ENCODE measurements at places on chromosomes 1 and 21. TPM values are rescaled to one million over a fixed set of nuclear protein-coding genes. Genes with fewer than 3 reads are reported as not detected.

GRCh38 chr1:3706651-3707297, 45.5 kb upstream of the CCDC27 start:
- peaks cover 7% of the 10 kb centered on the region for H3K27me3 ChIP-seq
- no peak overlapping the region for H3K4me3 ChIP-seq
- peaks cover 11% of the 10 kb centered on the region for H3K4me1 ChIP-seq
- no peak overlapping the region for H3K27ac ChIP-seq

GRCh38 chr1:236099355-236099974, 34.6 kb upstream of the NID1 start:
- DNase-seq: no peak
- no peak overlapping the region for H3K4me3 ChIP-seq
- H3K4me1 ChIP-seq: peaks cover 7% of the 10 kb centered on the region
- H3K36me3 ChIP-seq: peaks cover 16% of the 10 kb centered on the region
- H3K27ac ChIP-seq: no peak overlapping the region

DNA sequence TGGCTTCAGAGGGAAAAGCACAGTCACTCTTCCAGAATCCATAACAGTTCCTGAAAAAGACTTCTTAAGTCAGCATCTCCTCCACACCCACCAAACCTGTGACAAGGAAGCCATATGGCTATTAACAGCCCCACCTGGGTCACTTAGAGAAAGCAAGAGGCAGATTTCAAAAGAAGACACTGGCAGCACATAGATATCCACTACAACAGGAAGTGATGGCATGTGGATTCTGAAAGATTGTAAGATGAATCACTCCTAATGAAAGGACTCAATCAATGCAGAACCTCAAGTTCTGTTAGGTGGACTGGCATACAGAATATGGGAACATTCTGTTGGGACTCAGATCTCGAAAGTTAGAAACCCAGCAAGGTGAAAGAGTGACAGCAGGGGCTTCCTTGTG, 365.9 kb downstream of the TGFB2 start:
- H3K27me3 ChIP-seq: peaks cover 5% of the 10 kb centered on the region
- H3K4me3 ChIP-seq: no peak overlapping the region
- DNase-seq: no peak
- no peaks in the 10 kb centered on the region for H3K36me3 ChIP-seq

DNA sequence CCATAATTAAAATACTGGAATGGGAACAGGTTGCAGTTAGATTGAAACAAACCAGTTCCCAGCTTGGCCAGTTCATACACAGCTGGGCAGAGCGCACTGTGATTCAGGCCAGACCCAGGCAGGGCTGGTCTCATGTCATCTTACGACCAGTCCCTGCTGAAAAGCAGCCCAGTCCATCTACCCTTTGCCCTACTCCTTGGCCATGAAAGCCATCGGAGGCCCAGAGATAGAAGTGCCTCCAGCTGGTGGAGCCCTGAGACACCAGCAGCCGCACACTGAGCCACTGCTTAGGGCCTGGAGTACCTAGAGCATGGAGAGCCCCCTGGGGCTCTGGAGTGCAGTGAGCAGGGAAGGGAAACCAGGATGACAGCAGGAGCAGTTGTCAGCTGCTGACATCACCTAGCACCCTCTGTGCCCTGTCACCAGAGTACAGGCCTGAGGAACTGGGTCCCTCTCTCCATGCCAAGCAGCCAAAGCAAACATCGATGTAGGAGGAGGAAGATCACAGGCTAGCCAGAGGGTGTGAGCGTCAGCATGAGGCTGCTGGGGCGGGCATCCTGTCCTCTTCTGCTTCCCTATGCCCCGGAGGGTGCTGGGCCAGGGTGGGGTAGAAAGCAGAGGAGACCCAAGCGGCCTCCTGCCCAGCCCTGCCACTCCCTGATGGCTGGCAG, 34.2 kb upstream of the TMEM125 start:
- no peak overlapping the region for H3K27ac ChIP-seq
- H3K36me3 ChIP-seq: no peaks in the 10 kb centered on the region
- peaks cover 8% of the 10 kb centered on the region for H3K4me1 ChIP-seq

GRCh38 chr1:109821221-109821669, 57.5 kb upstream of the EPS8L3 start:
- no peak overlapping the region for H3K4me3 ChIP-seq
- peaks cover 7% of the 10 kb centered on the region for H3K4me1 ChIP-seq
- no peak overlapping the region for H3K27ac ChIP-seq
- H3K36me3 ChIP-seq: no peaks in the 10 kb centered on the region

DNA sequence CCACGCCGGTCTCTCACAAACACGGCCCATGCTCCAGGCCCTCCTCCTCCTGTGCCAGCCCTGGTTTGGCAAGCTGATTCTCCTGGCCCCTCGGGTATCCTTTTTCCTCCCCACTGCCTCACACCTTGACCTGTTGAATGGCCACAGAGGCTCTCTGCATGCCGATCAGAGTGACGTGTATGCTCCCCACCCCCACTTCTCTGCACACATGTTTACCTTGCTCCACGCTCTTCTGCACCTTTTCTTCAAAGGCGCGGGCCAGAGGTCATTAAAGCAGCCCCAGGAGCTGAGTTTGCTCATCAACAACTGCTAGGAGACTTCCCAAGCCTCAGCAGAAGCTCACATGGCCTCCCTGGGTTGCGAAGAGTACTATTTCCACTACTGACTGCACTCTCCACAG, 139.3 kb upstream of the EDN2 start:
- DNase-seq: no peak
- no peak overlapping the region for H3K27ac ChIP-seq
- peaks cover 5% of the 10 kb centered on the region for H3K4me1 ChIP-seq
- peaks cover 5% of the 10 kb centered on the region for H3K36me3 ChIP-seq

DNA sequence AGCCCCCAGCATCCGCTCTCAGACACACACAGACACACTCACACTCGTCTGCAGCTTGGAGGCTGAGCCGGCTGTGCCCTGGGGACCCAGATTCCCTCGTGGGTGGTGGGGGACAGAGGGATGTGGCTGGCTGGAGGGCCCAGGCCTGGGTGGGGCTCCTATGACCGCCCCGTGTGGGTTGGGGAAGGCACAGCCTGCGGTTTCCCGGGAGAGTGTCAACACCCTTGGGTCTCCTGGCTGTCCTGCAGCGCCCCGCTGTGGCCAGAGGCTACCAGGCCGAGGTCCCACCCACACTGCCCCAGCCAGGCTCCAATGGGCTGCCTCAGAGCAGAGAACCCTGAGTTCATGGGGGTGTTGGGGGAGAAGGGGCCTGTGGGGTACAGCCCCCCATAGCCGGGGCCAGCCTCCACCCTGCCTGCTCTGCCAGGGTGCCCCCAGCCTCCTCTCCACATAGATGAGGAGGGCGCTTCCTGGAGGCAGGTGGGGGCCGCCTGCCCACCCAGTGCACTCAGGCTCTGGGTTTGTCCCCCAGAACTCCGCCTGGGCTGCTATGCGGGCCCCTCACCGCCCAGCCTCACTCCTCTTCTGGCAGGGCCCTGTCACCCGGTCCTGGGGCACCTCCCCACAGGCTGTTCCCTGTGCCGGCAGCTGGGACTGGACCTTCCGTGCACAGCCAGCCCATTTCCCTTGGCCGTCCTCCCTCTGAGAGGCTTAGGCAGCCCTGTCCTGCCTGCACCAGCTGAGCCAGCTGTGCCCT, at the start of gene TTC34:
Gene TTC34, minus strand, starts transcription at position 159 of the 757 bp plus-strand sequence. CDS start 866 bp downstream, outside the sequence.
- H3K27me3 ChIP-seq: peaks cover 4% of the 10 kb centered on the region
- H3K27ac ChIP-seq: no peak within 1 kb of the TSS
- peak; percentile 60 for DNase-seq
- peaks cover 3% of the 10 kb centered on the region for H3K36me3 ChIP-seq

DNA sequence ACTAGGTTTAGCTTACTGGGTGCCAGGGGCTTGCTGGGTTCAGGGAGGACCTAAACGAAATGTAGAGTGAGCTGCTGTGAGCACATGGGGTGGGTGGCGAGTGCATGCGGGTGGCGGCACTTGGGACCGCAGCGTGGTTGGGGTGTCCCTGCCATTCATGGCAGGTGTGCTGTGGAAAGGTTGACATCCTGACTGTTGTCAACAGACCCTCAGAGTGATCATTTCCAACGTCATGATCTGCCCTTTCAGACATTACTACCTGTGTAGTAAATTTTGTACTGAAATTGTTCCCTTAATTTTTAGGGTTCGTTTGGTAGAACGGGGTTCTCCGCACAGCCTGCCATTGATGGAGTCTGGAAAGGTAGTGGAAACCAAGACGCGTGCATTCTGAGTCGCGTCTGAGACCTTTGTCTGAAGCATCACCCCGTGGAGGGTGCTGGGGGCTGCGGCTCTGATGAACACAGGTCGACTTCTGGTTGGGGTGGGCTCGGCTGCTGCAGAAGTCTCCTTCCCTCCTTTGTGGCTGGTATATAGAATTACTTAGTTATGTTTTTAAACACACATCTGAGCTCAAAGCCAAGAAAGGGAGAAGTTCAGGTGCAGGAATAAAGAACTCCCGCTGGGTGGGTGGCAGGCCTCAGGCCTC, 43.3 kb downstream of the S100B start:
- H3K4me3 ChIP-seq: no peak overlapping the region
- peaks cover 72% of the 10 kb centered on the region for H3K36me3 ChIP-seq
- no peak overlapping the region for H3K27ac ChIP-seq

- no peak for DNase-seq
- H3K36me3 ChIP-seq: no peaks in the 10 kb centered on the region
- peaks cover 11% of the 10 kb centered on the region for H3K4me1 ChIP-seq
- no peaks in the 10 kb centered on the region for H3K27me3 ChIP-seq
Observed at GRCh38 chr21:25572861-25573310, 34.4 kb downstream of the MRPL39 start.

DNA sequence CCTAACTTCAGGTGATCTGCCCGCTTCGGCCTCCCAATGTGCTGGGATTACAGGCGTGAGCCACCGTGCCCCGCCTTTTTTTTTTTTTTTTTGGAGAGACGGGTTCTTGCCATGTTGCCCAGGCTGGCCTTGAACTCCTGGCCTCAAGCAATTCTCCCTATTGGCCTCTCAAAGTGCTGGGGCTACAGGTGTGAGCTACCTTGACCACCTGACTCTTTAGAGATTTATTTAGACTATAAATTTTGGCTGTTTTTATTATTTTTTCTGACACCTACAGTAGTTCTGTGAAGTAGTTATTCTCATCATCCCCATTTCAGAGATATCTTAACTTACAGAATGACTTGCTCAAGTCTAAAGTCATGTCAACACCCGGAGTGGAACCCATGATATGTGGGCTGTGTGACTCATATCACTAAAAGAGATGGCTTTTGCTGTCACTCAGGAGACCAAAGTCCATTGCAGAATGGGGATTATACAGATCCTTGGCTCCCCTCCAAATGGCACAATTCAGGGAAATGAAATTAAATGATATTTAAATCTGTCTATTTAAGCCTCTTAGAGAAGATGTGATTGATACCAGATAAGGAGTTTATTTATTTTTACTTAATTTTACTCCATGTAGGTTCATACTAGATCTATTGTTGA, 93.2 kb downstream of the CTH start:
- no peaks in the 10 kb centered on the region for H3K36me3 ChIP-seq
- no peaks in the 10 kb centered on the region for H3K4me1 ChIP-seq
- H3K27ac ChIP-seq: no peak overlapping the region
- DNase-seq: no peak
- no peaks in the 10 kb centered on the region for H3K27me3 ChIP-seq

- H3K27me3 ChIP-seq: peaks cover 5% of the 10 kb centered on the region
- no peak overlapping the region for H3K27ac ChIP-seq
- no peak overlapping the region for H3K4me3 ChIP-seq
- peaks cover 3% of the 10 kb centered on the region for H3K4me1 ChIP-seq
- DNase-seq: no peak
Observed at GRCh38 chr1:13805431-13805830, 105.4 kb downstream of the PRDM2 start.

DNA sequence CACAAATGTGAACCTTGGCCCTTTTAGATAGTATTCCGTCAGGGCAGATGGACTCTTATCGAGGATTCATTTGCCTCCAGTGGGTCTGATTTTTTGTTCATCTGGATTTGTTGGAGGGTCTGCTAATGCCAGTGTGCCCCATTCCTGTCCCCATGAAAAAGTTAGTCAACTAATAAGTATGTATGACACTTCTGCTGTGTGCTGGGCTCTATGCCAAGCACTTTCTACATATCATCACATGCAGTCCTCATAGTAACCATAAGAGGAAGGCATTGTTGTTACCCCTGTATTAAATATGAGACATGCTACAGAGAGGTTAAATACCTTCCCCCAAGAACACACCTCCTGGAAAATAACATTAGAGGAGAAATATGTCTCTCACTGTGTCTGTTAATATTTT, 46.6 kb upstream of the MAB21L3 start:
- no peak overlapping the region for H3K4me3 ChIP-seq
- DNase-seq: no peak
- no peaks in the 10 kb centered on the region for H3K27me3 ChIP-seq
- H3K36me3 ChIP-seq: peaks cover 34% of the 10 kb centered on the region

The SPRR1B gene
- not detected for total RNA-seq

The SDC3 gene
- total RNA-seq: 51.3 TPM

The SLAMF7 gene
- total RNA-seq: 0.56 TPM

The GSTM4 gene
- 7.8 TPM for total RNA-seq

Measured in endothelial cell (in vitro differentiated cells).